ENCODE measurements at places on chromosomes 13 and 19.

- no peak for DNase-seq
Measured at GRCh38 chr13:99653526-99653925, 152.3 kb downstream of the TM9SF2 start.

GRCh38 chr19:44588771-44589112 lies 24.6 kb upstream of the IGSF23 start:
- DNase-seq = no peak

DNA sequence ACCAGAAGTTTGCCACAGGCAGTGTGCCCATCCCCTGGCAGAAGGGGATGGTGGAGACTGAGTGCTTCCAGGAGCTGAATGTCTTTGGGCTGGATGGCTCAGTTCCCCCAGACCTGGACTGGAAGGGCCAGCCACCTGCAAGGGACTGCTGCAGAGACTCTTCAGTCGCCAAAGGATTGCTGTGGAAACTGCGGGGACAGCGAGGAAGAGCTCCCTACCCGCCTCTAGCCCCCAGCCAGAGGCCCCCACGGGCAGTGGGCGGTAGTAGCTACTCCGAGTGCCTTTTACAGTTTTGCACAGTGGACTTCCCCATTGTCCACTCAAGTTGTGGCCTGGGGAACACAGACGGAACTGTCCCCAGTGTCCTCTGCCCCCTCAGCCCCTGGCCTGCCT lies 138.5 kb downstream of the ZDHHC20 start:
- DNase-seq = no peak

GRCh38 chr13:60093425-60094019 lies 70.2 kb downstream of the DIAPH3 start:
- DNase-seq = no peak

- DNase-seq = no peak
Measured at GRCh38 chr13:43289470-43290255, 266.3 kb downstream of the DNAJC15 start.

GRCh38 chr19:49395581-49396407 lies 7.7 kb downstream of the KASH5 start:
- no peak for DNase-seq

DNA sequence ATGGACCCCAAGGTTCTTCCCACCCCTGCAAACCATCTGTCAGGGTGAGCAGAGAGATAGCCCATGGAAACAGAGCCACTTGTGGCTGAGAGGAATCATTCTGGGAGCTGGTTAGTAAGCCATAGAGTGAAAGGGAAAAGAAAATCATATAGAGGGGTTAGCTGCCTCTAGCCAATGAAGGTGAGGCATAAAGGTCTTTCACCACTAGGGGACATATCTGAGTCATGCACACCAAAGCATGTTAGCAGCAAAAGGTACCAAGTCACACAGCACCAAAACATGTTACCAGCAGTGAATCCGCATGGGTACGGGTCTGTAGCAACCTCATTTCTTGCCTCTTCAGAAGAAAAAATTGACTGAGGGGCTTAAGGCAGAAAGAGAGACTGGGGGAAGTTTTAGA lies 76.7 kb upstream of the ZNF43 start:
- DNase-seq = no peak

GRCh38 chr19:52277471-52277870 lies 8.1 kb downstream of the ZNF766 start:
- no peak for DNase-seq
